ENCODE measurements at places on chromosomes 3 and 15.
A peak's percentile ranks its signal among the peaks of the same experiment; 100 is the strongest.

DNA sequence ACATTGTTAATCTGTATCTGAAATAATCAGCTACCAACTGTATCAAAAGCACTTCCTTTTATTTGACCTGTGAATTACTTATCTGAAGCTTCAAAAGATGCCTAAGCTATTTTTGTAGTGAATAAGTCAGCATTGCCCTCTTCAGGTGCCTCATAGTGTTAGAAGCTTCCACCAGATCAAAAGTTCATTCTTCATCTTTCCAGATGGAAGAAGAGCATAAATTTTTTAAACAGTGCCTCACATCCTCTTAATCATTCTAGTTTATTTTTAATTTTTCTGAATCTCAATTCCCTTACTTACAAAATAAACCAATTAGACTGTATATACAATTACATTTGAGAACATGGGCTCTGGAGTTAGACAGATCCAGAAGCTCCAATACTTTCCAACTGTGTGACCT lies 65.0 kb downstream of the MYO5A start:
- no peak for DNase-seq

DNA sequence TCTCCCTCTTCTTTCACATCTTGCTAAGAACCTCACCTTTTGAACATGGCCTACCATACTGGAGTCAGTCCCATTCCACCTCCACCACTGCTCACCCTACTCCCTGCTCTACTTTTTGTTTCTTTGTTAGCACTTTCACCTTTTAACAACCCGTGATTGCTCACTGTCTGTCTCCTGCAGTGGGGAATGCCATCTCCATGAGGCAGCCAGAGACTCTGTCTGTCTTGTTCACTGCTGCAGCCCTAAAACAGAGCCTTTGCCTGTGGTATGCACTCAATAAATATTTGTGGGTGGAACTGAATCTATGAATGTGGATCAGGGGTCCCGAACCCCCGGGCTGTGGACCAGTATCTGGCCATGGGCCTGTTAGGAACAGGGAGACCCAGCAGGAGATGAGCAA lies 16.5 kb upstream of the TLE3 start:
- no peak for DNase-seq

GRCh38 chr3:99919694-99920093 lies 102.0 kb downstream of the CMSS1 start:
- no peak for DNase-seq

- DNase-seq, result no peak
These were observed 36.5 kb upstream of the INSYN1 start for GRCh38 chr15:73789521-73790240.

DNA sequence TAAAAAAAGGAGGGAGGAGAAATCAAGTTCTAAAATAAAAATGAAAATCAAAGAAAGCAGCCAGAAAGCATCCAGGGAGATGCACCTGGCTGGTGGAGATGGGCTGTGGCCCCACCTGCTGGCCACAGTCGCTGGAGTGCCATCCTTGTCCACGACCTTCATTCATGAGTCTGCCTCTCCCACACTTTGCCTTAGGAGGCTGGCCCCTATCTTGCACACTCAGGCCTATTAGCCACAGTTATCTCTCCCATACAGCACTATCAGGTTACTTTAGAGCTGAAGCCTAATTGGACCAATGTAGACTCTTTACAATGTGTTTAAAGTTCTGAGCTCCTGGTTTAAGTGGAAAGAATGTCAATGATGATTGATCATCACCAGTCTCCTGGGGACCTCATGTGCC lies 392.0 kb upstream of the RORA start:
- peak; percentile 42 for DNase-seq

DNA sequence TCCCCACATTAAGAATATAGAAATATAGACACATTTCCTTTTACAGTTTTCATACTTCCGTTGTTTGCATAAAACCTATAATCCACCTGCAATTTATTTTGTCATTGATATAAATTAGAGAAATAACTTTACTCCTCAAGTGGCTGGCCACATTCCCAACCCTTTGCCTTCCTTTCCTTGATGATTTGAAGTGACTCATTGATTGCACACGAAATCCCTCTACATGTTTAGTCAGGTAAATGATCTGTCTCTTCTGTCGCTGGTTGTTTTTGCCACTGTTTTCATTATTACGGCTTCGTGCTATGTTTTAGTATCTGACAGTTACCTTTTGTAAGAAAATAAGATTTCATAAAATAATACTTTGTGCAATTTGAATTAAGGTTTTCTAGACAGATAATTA lies 272.2 kb upstream of the NR2E3 start:
- no peak for DNase-seq

DNA sequence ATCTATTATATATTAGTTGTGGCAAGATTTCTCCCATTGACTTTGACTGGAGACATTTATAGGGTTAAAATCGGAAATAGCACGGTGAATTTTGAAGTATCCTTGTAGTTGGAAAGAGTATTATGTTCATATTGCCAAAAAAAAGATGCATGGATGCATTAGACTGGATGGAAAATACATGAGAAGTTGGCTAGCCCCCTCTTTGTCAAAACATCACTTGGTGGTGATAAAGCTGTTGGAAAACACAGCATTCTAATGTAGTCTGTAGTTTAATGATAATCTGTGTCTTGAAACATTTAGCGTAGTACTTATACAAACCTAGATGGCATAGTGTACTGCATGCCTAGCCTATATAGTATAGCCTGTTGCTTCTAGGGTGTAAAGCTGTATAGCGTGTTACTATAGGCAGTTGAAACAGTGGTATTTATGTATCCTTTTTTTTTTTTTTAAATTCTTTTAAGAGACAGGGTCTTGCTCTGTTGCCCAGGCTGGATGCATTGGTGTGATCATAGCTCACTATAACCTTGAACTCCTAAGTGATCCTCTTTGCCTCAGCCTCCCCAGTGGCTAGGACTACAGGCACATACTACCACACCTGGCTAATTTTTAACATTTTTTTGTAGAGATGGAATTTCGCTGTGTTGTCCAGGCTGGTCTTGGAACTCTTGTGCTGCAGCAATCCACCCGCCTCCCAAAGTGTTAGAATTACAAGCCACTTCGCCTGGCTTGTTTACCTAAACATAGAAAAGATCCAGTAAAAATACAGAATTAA lies 21.8 kb downstream of the CTNNB1 start:
- DNase-seq, result no peak
